ENCODE measurements at places on chromosomes 6 and 20.

DNA sequence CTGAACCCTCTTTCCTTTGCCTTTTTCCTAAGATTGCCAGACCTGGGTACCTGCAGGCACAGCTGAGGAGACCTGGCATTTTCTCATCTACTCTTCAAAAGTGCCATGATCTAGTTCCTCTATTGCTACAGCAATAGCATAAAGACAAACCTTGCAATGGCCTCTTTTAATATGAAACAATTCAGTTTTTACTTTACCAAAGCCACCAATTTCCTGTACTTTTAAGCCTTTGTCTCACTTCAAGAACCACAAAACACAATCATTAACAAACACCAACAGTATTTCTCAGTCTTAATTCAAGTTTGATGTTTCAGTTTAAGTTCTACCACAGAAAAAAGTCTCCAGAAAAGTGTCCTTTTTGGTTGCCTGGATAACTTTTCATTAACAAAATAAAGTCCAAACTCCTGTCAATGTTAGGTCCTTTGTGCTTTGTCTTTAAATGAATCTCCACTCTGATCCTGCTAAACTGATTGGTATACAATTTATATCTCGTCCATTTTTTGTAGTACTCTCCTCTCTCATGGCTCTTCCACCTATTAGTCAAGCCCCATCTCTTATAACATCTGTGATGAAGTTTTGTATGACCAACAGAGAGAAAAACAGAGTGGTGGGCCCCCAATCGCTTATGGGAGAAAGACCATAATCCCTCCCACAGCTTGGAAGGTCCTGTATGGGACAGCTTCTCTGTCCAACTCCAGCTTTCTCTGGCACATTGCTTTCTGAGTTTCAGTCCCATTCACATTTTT lies 50.5 kb upstream of the THEMIS start:
- DNase-seq = no peak

DNA sequence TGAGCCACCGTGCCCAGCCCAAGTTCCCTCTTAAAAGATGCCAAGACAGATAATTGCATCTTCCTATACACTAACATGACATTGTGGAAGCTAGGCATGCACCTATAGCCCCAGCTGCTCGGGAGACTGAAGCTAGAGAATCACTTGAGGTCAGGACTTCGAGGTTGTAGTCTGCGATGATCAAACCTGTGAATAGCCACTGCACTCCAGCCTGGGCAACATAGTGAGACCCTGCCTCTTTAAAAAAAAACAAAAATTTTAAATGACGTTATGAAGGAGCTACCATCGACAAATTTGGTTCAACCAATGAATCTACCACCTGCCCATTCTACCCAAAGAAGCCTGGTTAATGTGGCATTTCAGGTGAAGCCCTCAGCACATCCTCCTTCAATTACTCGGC lies 80.7 kb downstream of the TBC1D7 start:
- no peak for DNase-seq

DNA sequence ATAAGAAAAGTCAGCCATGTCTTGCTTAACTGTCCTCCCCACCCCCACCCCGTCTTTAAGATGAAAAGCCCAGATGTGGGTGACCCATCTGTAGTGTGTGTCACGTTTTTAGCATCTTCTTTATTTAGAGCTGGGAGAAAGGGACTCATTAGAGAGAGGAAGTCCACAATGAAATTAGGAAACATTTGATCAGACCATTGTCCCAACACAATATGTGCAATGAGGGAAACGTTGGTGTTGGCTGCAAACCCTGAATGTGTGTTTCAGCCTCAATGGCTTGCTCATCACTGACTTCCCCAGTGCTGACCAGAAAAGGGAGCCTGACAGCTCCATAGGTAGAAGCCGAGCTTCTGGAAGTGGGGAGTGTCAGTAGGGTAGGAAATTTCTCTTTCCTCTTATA lies 475.7 kb downstream of the CD83 start:
- no peak for DNase-seq

DNA sequence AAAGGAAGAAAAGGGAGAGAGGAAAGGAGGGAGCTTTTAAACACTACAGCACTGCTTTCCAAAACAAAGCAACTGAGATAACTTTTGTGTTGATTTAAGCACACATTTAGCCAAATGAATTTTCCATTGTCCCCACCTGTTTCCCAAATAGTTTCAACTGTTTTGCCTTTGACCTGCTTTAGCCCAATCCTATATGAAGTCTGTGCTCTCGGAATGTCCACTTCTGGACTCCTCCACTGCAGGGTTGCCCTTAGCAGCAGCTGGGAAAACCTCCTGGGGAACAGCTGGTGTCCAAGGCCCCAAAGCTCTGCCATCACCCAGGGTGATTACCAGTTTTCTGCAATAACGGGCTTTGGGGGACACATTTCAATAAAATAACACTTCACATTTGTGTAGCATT lies 44.9 kb upstream of the PKHD1 start:
- DNase-seq = no peak

GRCh38 chr6:11368264-11368663 lies 135.8 kb upstream of the NEDD9 start:
- DNase-seq = no peak

- DNase-seq = no peak
Observed at GRCh38 chr6:3838992-3839867, 9.9 kb upstream of the FAM50B start.

DNA sequence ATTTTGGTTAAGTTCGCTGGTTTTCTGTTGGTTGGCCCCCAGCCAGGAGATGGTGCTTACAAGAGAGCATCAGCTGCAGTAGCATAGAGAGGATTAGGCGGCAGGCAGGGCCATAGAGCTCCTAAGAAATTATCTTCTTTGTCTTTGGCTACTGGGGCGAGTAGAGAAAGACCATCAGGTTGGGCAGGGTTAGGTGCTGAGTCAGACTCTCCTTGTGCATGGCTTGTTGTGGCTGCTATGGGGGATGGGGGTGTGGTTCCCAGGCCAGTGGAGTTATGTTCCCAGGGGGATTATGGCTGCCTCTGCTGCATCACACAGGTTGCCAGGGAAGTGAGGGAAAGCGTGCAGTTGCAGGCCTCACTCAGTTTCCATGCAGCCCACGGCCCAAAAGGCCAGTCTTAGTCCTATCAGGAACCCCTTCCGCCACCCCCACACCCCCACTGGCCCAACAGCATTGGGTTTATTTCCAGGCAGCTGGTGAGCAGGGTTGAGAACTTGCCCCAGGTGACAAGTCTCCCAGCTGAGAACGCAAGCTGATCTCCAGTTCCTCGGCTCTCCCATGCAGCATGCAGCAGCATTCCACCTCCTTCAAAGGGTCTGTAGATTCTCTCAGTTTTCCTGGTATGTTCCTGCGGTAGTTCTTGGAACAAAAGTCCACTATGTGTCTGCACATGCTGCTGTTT lies 243.7 kb downstream of the UTRN start:
- no peak for DNase-seq

DNA sequence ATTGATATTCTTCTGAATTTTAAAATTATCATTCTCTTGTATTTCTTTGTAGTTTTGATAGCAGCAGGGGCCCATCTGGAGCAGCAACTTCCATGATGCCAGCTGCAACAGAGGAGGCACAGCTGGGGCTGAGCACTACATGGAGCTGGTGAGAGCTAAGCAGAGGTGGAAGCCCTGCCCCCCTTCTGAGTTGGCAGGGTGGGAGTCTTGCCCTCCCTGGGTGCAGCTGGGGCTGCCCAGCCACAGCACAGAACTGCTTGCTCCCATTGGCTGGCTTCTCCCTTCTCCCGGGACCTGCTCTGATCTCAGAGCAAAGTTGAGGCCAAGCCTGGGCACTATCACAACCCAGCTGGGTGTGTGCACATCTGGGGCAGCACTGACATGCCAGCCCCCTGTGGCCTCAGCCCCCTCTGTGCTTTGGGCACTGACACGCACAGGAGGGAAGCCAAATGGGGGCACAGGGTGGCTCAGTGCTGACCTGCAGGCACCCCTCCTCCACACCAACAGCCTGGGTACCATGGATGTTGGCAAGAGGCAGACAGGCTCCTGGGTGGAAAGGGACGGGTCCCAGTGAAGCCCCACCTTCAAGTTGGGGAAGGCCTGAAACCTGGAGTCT lies 69.1 kb upstream of the EYA4 start:
- DNase-seq = no peak

- DNase-seq = no peak
Observed at GRCh38 chr20:33653900-33654596, 8.1 kb upstream of the C20orf144 start.

GRCh38 chr20:51313358-51313827 lies 229.1 kb downstream of the NFATC2 start:
- DNase-seq = no peak

DNA sequence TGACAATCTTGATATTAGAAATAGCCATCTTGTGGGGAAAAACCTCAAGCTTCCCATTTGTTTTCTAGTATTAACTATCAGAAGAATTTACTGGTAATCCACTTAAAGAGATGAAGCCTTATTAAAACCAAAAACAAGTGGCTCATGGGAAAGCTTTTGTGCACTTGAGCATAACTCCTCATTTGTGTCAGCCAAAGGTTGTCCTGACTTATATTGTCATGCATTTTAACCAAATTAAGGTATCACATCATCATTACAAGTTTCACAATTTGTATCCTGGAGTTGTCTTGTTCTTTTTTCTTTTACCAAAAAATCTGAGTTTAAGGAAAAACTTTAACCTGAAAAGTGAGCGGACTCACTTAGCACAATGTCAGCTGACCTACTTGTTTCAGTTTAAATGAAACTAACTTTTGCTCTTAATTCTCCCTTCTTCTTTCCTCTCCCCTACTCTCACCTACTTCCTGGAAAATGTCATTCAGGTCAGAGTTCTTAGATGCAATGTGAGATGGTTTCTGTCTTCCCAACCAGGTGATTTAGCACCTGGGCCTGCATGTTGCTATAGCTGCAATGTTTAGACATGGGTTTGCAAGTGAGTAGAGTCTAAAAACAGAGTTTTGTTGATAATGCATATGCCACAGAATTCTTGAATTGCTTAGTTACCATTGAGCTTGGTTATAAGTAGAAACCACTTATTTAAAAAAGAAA lies 82.8 kb downstream of the TNFAIP3 start:
- DNase-seq = no peak

DNA sequence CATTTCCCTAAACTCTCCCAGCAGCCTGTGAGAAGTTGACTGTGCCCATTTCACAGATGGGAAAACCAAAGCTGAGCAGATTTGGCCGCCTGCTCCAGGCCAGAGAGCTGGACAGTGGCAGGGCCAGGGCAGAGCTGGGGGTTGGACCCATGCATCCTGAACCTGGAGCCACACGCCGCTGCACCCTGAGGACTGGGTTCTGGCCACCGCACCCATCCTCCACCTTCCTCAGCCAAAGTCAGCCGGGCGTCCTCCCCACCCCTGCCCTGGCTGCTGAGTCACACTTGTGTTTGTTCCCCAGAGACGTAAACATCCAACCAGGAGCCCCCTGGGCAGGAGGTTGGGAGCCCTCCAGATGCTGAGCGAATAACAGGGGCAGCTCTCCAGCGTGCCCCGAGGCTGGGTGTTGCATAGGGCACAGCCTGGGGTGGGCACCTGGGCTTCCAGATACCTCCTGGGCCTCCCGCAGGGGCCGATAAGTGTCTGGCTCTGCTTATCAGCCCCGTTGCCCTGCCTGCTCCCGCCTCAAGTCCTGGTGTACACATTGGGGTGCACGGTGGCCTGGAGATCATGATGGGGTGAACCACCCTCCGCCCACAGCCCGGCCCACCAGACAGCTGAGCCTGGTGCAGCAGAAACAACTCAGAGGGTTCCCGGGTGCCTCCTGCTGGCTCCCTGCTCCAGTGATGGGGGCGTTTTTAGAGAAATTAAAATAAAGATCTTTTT lies 23.8 kb downstream of the RBM38 start:
- DNase-seq = no peak

- no peak for DNase-seq
Observed at GRCh38 chr6:135090819-135091218, 36.2 kb upstream of the HBS1L start.

- no peak for DNase-seq
Observed at GRCh38 chr20:8837396-8837795, 231.5 kb upstream of the PLCB4 start.

DNA sequence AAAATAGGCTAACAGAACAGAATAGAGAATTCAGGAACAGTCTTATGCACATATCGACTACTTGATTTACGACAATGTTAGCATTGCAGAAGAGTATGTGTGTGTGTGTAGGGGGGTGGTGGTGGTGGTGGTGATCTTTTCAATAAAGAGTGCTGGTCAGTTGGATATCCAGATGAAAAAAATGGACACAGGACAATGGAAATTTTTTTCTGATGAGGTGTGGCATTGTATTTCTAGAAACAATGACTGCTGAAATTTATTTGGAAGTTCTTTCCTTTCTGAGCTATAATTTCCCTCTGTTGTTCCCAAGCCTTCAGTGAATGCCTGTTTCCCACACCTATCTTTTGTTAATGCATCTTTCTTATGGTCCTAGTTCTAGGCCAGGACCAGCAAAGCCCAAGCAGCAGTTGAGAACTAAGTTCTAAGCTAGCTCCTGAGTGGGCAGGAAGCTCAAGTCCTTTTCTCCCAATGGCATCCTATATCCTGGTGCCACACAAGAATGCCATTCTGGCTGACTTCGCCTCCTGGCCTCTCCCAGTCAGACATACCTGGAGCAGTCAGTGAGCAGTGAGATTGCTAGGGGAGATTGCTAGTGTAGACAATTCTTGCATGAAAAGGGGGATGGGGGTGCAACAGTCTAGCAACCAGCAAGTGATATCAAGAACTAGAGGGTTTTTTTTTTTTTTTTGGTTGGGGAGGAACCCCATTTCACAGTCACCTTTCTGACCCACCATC lies 1.2 kb upstream of the TOX2 start:
- no peak for DNase-seq

DNA sequence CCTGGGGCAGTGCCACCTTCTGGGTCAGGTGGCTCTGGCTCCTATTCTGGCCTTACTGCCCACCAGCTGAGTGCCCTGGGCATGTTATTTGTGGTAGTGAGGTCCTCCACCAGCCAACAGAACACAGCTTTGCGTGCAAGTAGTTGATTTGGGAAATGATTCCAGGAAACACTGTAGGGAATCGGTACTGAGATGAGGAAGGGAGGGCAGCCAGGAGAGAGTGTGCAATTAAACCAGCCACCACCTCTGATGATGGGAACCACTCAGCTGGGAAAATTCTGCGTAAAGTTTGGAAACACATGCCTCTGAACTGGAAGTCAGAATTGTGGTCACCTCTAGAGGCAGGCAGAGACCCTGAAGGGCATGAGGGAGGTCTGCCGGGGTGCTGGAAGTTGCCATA lies 459 bp downstream of the LBP start:
- no peak for DNase-seq

DNA sequence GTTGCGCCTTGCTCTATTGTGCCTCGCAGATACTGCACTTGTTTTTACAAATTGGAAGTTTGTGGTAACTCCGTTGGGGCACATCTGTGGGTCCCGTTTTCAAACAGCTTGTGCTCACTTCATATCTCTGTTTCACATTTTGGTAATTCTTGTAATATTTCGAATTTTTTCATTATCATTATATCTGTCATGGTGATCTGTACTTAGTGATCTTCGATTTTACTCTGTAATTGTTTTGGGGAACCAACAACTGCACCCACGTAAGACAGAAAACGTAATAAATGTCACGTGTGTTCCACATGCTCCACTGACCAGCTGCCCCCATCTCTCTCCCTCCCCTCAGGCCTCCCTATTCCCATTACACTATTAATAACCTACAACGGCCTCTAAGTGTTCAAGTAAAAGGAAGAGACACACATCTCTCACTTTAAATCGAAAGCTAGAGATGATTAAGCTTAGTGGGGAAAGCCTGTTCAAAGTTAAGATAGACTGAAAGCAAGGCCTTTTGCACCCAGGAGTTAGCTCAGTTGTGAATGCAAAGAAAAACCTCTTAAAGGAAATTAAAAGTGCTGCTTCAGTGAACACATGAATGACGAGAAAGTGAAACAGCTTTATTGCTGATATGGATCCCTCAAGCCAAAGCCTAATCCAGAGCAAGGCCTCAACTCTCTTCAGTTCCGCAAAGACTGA lies 26.9 kb downstream of the TTLL2 start:
- no peak for DNase-seq

GRCh38 chr6:27847706-27848105 lies 64.5 kb downstream of the OR2B2 start:
- DNase-seq = no peak

Measured in activated CD4-positive, alpha-beta T cell treated with anti-CD3 and anti-CD28 coated beads, Interleukin-2, amount 50 U/mL, for 24 hours (primary cell).